ENCODE measurements at places on chromosomes 3 and 15. TPM values are rescaled to one million over a fixed set of nuclear protein-coding genes. Genes with fewer than 3 reads are reported as not detected.

- DNase-seq, result no peak
Observed at GRCh38 chr3:78183906-78184599, 1144.2 kb downstream of the ROBO2 start.

DNA sequence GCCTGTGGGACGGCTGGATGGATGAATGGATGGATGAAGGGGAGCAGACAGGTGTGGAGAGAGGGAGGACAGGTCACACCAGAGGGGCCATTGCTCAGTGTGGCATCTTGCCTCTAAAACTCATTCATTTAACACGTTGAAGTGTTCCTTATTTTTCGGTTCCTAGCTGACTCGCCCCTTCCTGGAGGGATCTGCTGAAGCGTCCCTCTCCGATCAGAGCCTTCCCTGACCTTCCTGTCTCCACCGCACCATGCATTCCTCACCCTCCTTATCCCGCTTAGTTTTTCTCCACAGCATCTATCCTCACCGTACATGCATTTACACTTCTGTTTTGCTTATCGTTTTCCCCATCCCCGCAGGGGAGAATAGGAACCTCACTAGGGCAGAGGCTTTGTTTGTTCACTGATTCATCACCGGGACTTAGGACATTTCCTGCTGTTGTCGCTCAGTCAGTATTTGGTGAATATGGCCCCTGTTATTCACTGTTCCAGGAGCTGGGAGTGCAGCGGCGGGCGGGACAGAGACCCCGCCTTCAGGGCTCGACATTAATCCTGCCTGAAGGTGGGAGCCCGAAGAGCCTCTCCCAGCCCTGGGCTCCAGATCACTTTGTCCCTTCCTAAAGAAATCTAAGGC, 32.0 kb downstream of the FOXL2 start:
- DNase-seq, result no peak

Gene DNAH12
- 0.22 TPM for total RNA-seq

Gene SLC38A3
- total RNA-seq, result 0.33 TPM

GRCh38 chr3:45654397-45654944, 34.7 kb upstream of the SACM1L start:
- no peak for DNase-seq

Gene SPTBN5
- total RNA-seq, result 2.6 TPM

- no peak for DNase-seq
Observed at GRCh38 chr3:181230258-181230657, 240.7 kb upstream of the DNAJC19 start.

- peak; percentile 64 for DNase-seq
Observed at GRCh38 chr3:149393345-149394160, 16.1 kb upstream of the TM4SF1 start.

Gene GOLGA6D
- total RNA-seq, result not detected

Gene NTRK3
- not detected for total RNA-seq

GRCh38 chr3:21509731-21510470, 241.1 kb downstream of the ZNF385D start:
- no peak for DNase-seq

Gene TMEM44
- total RNA-seq, result 37.5 TPM

Gene PLIN1
- total RNA-seq, result 1.0 TPM

- DNase-seq, result peak; percentile 62
Observed at GRCh38 chr15:80778964-80779657, at the start of gene CEMIP. Gene CEMIP (plus strand): TSS chr15:80779370. CDS start chr15:80873880, 94,510 bp downstream.

Gene EOMES
- not detected for total RNA-seq

Gene CKMT1B
- 1.6 TPM for total RNA-seq

Gene SPINT1
- total RNA-seq, result 180 TPM

DNA sequence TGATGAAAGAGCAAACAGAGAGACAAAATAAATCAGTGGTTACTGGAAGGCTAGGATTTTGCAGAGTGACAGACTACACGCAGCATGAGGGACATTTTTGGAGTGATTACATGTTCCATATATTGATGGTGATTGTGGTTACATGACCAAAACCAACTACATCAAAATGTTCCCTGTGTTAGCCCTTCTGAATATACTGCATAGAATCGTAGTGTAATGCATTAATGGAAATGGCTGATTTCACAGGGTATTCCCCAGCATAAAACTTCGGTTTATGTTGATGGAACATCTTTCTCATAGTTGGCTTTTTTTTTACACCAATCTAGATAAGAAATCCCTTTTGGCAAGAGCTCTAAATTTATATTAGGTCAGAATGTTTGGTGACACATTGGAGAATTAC, 191.3 kb upstream of the CMC1 start:
- DNase-seq, result no peak
